ENCODE measurements at places on chromosomes 7 and 10.

- peak; percentile 79 for DNase-seq
These were observed 738 bp downstream of the VPS26A start for GRCh38 chr10:69124563-69125268.

GRCh38 chr10:76711222-76711997 lies 926.2 kb downstream of the KCNMA1 start:
- DNase-seq: no peak

- no peak for DNase-seq
These were observed 105.2 kb downstream of the FANK1 start for GRCh38 chr10:126001576-126001975.

DNA sequence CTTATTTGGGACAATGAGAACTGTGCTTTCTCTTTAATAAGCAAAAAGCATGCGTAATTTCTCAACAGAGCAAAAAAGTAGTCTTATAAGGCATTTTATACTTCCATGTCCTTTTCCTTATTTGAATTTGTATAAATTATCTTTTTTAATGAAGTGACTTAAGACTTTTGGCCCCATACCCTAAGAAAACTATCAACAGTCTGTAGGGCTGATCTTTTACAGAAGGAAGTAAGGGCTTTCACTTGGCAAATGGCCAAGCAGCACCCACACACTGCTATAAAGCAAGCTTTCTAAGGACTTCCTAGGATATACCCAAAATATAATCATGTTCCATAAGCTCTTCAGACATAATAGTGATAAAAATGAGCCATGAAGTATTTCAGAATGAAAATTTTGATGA lies 3.4 kb downstream of the CRPPA start:
- no peak for DNase-seq

DNA sequence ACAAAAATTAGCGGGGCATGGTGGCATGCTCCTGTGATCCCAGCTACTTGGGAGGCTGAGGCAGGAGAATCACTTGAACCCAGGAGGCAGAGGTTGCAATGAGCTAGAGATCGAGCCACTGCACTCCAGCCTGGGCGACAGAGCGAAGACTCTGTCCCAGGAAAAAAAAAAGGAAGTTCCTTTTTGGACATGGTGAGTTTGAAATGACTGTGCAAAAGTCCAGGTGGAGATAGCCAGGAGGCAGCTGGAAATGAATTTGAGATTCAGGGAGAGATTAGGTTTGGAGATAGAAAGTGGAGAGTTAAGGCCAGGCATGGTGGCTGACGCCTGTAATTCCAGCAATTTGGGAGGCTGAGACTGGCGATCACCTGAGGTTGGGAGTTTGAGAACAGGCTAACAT lies 139.1 kb downstream of the MARCHF5 start:
- DNase-seq: no peak

DNA sequence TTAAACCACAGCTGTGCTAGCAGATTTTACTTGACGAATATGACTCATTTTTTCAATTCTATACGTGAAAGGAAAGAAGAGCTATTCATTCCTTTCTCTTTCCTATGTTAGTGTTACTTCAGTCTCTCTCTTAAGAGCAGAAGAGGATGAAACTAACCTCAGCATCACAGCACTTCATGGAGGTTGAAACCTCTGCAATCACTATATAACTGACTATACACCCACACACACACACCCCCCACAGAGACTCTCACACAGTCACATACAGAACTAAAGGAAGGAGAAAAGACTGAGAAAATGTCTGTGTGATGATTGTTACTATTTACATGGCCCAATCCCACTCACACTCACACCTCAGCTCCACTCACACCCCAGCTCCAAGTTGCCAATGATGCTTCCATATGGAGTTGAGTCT lies 104.2 kb downstream of the KIF20B start:
- DNase-seq: no peak

GRCh38 chr10:103798511-103798910 lies 56.9 kb downstream of the SH3PXD2A start:
- no peak for DNase-seq

DNA sequence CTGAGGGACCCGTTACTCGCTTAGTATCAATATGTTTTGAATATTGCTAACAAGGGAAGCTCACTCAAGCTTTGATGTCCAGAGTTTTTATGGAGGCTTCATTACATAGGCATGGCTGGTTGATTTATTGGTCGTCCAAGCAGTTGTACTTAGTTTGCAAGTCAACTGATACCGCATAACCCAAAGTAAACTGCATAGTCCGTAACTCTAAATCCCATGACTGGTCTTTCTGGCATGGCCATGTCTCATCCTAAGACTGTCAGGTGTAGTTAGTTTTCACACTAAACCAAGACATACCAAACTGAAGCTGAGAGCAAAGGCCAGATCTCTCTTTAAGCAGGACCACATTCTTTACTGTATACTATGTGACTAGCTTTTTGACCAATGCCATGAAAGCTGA lies 397.9 kb downstream of the TFEC start:
- no peak for DNase-seq

DNA sequence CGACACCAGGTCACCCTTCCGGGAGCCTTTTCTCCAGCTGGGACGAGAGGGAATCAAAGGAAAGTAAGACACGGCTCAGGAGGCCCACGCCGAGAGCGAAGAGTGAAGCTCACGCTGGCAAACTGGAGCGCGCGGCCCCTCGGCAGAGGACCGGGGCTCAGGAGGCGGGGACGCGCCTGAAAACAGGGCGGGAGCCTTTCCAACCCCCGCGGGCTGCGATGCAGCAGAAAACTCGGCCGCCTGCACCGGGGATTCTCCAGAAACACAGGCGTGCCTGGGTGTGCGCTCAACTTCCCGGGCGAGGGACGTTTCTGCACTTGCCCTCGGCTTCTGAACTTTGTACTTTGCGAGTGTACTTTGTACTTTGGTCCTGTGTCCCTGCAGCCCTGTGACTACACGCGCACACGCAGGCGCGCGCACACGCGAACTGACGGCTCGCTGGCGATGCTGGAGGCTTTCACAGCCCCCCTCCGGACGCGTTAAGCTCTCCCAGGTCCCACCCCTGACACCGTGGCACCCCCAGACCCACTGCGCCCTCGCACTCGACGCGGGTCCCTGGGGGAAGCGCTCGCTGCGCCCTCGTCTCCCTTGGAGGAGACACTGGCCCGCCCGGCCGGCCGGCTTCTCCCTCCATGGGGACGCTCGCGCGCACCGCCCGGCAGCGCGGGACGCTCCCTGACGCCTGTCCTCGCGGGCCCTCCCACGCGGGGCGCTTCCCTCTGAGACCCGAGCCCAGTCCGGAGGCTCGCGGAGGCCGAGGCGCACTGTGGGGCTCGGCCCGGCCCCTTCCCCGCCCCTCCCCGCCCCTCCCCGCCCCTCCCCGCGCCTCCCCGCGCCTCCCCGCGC lies 588 bp upstream of the PAOX start:
- peak; percentile 63 for DNase-seq

DNA sequence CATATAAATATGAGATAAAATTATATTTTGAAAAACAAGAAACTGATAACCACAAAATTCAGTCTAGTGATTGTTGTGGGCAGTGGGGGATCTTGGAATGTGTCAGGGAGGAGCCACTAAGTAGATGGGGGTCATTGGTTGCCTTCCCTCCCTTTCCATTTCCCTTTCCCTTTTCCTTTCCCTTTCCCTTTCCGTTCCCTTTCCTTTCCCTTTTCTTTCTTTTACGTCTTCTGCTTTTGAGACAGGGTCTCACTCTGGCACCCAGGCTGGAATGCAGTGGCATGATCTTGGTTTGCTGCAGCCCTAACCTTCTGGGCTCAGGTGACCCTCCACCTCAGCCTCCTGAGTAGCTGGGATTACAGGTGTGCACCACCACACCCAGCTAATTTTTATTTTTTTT lies 51.0 kb downstream of the DYNC2I1 start:
- DNase-seq: no peak

GRCh38 chr10:110269374-110270318 lies 35.1 kb downstream of the SMNDC1 start:
- no peak for DNase-seq

DNA sequence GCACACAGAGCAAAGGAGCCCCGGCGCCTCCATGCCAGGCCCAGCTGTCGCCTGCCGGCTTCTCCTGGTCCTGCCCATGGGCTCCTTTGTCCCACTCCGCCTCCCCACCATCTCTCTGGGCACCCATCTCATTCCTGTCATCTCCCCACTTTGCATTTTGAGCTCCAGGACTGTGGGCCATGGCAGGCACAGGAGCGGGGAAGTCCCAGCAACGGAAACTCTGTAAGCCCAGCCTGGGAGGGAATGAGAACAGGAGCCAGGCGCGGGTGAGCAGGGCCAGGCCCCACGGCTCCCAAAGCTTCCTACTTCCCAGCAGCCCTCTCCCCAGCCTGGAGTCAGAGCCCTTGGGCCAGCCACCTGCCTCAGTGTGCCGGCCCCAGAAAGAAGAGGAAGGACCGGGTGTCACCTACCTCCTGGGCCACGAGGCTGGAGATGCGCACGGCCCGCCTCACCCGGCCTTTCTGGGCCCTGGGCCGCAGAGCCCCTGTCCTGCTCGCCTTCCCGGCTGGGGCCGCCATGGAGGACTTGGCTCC lies 23.1 kb downstream of the KCNH2 start:
- no peak for DNase-seq

DNA sequence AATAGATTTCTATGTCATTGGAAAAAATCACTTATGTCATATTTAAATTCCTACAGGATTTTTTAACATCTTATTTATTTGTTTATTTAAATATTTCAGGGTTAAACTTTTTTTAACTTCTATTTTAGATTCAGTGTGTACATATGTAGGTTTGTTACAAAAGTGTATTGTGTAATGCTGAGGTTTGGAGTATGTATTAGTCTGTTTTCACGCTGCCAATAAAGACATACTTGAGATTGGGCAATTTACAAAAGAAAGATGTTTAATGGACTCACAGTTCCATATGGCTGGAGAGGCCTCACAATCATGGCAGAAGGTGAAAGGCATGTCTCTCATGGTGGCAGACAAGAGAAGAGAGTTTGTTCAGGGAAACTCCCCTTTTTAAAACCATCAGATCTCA lies 65.4 kb downstream of the MGAM2 start:
- no peak for DNase-seq

DNA sequence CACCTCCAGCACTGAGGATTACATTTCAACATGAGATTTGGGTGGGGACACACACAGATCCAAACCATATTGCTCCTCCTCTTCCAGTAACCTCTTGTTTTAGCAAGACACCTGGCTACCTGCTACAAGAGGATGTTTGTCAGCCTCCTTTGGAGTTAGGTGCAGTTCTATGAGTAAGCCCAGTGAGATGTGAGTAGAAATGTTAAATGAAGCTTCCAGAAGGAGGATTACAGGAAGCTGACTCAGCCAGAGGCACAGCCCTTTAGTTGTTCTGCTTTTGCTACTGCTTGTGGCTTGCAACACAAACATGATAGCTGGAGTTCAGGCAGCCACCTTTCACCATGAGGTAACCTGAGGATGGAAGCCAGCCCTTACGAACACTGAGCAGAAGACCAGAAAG lies 382.7 kb upstream of the RNF32 start:
- DNase-seq: no peak

DNA sequence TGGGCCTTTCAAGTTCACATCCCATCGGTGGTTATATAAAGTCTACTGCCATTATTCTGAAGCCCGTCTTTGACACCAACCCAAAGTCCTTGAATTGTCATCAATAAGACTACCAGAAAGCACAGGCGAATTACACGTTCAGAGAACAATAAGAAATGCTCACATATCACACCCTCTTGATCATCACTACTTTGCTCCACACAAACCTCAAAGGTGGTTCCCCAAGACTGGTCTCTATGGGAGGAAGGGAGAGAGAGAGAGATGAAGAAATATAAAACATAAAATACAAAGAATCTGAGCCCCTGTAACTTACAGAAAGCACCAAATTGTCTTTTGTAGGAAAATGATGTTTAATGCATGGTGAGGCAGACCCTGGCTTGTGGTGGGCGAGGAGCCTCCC lies 4.4 kb downstream of the HIPK2 start:
- no peak for DNase-seq

DNA sequence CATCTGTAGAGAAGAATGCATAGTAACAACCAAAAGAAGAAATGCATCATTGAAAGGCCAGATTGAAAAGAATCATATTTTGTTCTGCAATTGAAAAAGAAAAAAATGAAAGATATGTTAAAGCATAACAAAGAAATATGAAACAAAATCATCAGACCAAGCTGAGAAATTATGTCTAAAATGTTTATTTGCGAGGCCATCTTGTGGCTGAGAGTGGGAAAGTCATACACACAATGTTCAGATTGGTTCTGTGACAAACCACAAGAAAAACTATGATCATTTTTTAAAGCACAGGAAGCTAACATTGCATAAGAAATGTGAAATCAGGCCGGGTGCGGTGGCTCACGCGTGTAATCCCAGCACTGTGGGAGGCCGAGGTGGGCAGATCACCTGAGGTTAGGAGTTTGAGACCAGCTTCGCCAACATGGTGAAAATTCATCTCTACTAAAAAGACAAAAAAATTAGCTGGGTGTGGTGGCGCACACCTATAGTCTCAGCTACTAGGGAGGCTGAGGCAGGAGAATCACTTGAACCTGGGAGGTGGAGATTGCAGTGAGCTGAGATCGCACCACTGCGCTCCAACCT lies 36.6 kb downstream of the ABCB5 start:
- no peak for DNase-seq

GRCh38 chr7:20741801-20742200 lies 44.9 kb downstream of the SP8 start:
- DNase-seq: no peak

GRCh38 chr7:120360918-120361317 lies 87.9 kb downstream of the KCND2 start:
- DNase-seq: no peak

- DNase-seq: no peak
These were observed 5.3 kb downstream of the TBC1D12 start for GRCh38 chr10:94407668-94408067.

GRCh38 chr10:86329896-86330680 lies 36.5 kb downstream of the GRID1 start:
- no peak for DNase-seq

DNA sequence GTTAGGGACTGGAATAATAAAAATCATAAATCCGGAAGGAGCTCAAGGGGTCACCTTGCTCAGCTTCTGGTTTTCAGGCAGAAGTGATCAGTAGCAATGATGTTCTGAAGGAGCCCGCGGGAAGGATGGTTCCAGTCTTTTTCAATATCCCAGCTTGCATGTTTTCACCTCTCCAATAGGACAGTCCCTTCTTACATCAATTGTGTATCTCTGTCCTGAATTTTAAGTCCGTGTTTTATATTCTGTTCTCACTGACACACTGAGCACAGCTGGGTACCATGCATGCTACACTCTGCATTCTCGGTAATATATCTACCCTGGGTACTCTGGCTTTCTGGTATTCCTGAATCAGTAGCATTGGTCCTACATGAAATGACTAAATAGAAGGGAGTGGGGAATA lies 55.2 kb upstream of the SLC35B4 start:
- no peak for DNase-seq

GRCh38 chr10:11670381-11670780 lies 58.9 kb upstream of the USP6NL start:
- DNase-seq: no peak

GRCh38 chr7:115637128-115637527 lies 393.4 kb downstream of the TFEC start:
- no peak for DNase-seq
